Aorta (tissue), 5 donors: ENCODE measurements at places on chromosomes 13 and 19. TPM values are rescaled to one million over a fixed set of nuclear protein-coding genes. Genes with fewer than 3 reads are reported as not detected.

The OLFM4 gene
- 1.8 TPM for polyA plus RNA-seq

The PGLYRP2 gene
- not detected for polyA plus RNA-seq

The IGFL2 gene
- polyA plus RNA-seq, result not detected

The ACER1 gene
- polyA plus RNA-seq, result not detected

The NANOS3 gene
- polyA plus RNA-seq, result 2.5 TPM

The SERTAD3 gene
- polyA plus RNA-seq, result 25.0 TPM

The FCGBP gene
- 1.4 TPM for polyA plus RNA-seq

The RFPL4AL1 gene
- polyA plus RNA-seq, result not detected

The SPACA4 gene
- 0.18 TPM for polyA plus RNA-seq

The DKKL1 gene
- polyA plus RNA-seq, result not detected

The FAM83E gene
- 0.74 TPM for polyA plus RNA-seq

The BLOC1S3 gene
- 5.3 TPM for polyA plus RNA-seq

The NOP53 gene
- 446 TPM for polyA plus RNA-seq

The GPX4 gene
- 786 TPM for polyA plus RNA-seq

The PAK4 gene
- polyA plus RNA-seq, result 8.0 TPM

The RNF17 gene
- not detected for polyA plus RNA-seq

The CELF5 gene
- polyA plus RNA-seq, result 0.08 TPM

The FPR3 gene
- polyA plus RNA-seq, result 1.7 TPM

The VMAC gene
- 1.9 TPM for polyA plus RNA-seq

The IGSF23 gene
- 0.18 TPM for polyA plus RNA-seq

The ZNF836 gene
- polyA plus RNA-seq, result 1.5 TPM

The CCDC70 gene
- not detected for polyA plus RNA-seq

The NAXD gene
- 47.0 TPM for polyA plus RNA-seq

The ICAM4 gene
- polyA plus RNA-seq, result not detected

The MYO16 gene
- not detected for polyA plus RNA-seq

The SCN1B gene
- polyA plus RNA-seq, result 15.3 TPM

The ZNF880 gene
- polyA plus RNA-seq, result 14.3 TPM

The ZNF541 gene
- 0.38 TPM for polyA plus RNA-seq

The ZNF763 gene
- 3.3 TPM for polyA plus RNA-seq

The GPR4 gene
- 0.63 TPM for polyA plus RNA-seq

The SIGLEC14 gene
- 0.38 TPM for polyA plus RNA-seq

The FUT1 gene
- not detected for polyA plus RNA-seq

The APOE gene
- 455 TPM for polyA plus RNA-seq

The ZNF90 gene
- polyA plus RNA-seq, result 1.6 TPM

The LRRC8E gene
- polyA plus RNA-seq, result not detected

The MBD3L2 gene
- polyA plus RNA-seq, result not detected

The CYP4F8 gene
- not detected for polyA plus RNA-seq

The GIPR gene
- polyA plus RNA-seq, result not detected

The PGLYRP1 gene
- polyA plus RNA-seq, result not detected

The PRMT1 gene
- 68.5 TPM for polyA plus RNA-seq

The NALCN gene
- polyA plus RNA-seq, result 5.1 TPM

The ZNF878 gene
- polyA plus RNA-seq, result not detected

The CEACAM4 gene
- 0.51 TPM for polyA plus RNA-seq

The LIN7B gene
- polyA plus RNA-seq, result 24.1 TPM

The SLITRK1 gene
- not detected for polyA plus RNA-seq

The ATP4B gene
- polyA plus RNA-seq, result not detected

The LMTK3 gene
- polyA plus RNA-seq, result 0.51 TPM

The KISS1R gene
- polyA plus RNA-seq, result not detected

The ZNF560 gene
- polyA plus RNA-seq, result not detected

The SRRM5 gene
- 0.69 TPM for polyA plus RNA-seq

The ONECUT3 gene
- not detected for polyA plus RNA-seq

The ZFR2 gene
- not detected for polyA plus RNA-seq

The IRF2BP1 gene
- 13.3 TPM for polyA plus RNA-seq

The CYP2A6 gene
- 0.38 TPM for polyA plus RNA-seq

The SLITRK5 gene
- polyA plus RNA-seq, result under 0.01 TPM

The FFAR2 gene
- polyA plus RNA-seq, result 0.15 TPM
